Erythroblast (primary cell): ENCODE measurements at places on chromosomes 4 and X.

DNA sequence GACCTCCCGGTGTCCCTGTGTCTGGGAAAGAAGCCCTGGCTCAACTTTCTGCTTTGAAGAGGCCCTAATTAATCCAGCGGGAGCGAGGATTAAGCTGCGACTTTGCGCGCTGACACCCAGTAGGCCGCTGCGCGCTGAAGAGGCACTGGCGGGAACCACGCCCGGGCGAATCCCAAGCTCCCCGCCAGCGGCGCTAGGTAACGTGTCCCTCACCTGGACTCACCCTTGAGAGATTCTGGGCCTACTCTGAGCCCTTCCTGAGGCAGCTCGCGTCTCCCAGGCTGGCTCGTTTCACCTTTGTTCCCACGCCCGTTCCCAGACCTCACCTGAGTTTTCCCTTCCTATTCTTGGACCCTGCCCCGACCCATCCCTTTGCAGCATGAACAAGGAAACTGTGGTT, 616 bp upstream of the KLHL34 start:
- DNase-seq = no peak

GRCh38 chrX:154717824-154718223, 33.1 kb downstream of the GAB3 start:
- DNase-seq = peak; percentile 17

DNA sequence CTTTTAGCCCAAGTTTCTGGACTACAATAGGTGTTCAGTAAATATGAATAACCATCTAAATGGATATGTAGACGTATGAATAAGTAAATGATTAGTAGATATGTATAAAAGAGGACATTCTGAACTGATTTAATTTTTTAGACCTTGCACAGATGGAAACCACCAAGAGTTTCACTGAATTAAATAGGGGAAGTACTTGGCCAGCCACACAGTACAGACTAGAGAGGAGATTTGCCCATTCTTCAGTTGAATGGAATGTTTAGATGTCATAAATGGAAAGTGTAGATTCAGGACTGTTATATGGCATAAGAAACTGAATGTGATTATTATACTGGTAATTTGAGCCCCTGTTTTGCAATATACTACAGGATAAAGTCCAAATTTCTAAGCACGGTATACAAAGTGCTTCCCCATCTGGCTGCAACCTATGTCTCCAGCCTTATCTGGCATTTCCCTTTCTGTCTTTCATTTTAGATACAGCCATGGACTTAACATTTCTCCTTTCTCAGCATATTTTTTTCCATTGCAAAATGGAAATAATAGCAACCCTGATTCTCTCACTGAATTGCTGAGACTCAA, 137.8 kb upstream of the HS3ST1 start:
- no peak for DNase-seq

- DNase-seq = no peak
Measured at GRCh38 chr4:659851-660250, 14.2 kb downstream of the ATP5ME start.

DNA sequence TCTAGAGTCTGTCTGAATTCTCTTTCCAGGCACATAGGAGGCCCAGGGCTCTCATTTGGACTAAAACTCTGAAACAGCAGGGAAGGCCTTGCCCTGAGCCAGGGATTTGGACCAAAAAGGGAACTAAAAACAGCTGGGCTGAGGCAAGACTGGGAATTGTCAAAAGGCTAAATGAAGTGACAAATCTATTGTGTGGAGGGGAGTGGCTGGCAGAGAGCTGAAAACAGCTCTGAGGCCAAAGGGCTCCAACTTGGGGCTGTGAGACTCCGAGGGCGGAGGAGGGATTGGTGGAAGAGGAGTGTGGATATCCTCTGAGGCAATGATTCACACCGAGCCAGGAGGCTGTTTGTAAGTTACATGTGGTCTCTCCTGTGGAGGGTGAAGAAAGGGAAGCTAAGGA, 63.2 kb downstream of the PHEX start:
- no peak for DNase-seq

DNA sequence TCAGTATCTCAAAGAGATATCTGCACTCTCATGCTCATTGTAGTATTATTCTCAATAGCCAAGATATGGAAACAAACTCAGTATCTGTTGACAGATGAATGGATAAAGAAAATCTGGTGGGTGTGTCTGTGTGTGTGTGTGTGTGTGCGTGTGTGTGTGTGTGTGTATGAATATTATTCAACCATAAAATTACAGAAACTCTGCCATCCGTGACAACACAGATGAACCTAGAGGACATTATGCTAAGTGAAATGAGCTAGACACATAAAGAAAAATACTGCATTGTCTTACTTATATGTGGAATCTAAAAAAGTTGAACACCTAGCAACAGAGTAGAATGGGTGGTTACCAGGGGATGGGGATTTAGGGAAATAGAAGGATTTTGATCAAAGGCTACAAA, 13.2 kb downstream of the XKRX start:
- no peak for DNase-seq

GRCh38 chr4:152594978-152595925, 59.4 kb upstream of the FBXW7 start:
- DNase-seq = no peak

DNA sequence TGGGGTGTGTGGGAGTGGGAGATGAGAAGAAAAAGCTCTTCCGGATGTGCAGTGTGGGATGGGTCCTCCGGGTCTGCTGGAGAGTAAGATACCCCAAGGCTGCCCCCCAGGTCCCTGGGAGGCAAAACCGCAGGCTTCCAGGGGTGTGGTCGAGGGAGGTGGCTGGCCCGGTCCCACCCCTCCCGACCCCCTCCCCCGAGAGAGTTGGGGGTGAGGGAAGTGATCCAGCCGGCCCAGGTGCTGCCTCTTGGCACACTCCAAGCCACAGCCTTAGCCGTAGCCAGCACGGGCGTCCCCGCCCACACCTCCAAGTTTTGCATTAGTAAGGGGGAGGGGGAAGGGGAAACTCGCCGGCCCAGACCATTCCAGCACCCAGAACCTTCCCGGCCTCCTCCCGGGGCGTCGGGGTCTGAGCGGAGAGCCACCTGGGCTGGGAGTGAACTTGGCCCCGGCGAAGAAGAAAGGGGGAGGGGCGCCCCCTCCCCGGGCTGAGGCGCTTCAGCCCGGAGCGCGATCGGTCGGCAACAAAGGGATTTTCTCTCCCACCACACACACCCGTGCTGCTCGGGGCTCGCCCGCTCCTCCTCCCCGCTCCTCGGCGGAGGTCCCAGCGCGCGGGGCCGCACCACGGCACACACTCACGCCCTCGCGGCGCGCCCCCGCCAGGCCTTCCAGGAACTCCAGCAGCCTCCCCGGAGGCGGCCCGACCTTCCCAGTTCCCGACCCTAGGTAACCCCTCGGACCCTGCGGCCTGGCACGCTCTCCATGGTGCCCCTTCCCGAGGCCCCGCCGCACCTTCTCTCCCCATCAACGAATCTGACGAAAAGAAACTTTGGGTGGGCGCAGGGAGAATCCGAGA, 14.4 kb downstream of the BCOR start:
- peak; percentile 24 for DNase-seq

- no peak for DNase-seq
Measured at GRCh38 chr4:113773014-113773413, 11.5 kb upstream of the CAMK2D start.

DNA sequence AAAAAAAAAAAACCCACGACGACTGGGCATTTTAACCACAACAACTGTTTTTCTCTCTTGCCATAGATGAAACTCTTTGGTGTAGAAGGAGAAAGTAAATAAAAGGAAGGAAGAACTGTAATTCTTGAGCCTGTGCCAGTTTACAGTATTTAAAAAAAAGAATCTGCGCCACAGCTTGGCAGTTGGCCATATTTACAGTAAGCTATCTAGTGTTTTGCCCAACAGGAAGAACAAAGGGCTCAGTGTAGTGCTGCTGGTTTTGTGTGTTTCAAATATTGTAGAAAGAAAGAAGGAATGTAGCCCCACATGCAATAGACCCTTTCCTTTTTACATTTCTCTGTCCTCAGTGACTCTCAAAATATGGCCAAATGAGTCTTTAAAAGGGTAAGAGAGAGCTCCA, 66.1 kb downstream of the NR3C2 start:
- no peak for DNase-seq

- peak; percentile 51 for DNase-seq
Measured at GRCh38 chrX:10615931-10616774, 4.2 kb downstream of the MID1 start.

DNA sequence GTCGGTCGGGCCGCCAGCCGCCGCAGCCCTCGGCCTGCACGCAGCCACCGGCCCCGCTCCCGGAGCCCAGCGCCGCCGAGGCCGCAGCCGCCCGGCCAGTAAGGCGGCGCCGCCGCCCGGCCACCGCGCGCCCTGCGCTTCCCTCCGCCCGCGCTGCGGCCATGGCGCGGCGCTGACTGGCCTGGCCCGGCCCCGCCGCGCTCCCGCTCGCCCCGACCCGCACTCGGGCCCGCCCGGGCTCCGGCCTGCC, 213 bp downstream of the NFKB1 start:
- peak; percentile 83 for DNase-seq

DNA sequence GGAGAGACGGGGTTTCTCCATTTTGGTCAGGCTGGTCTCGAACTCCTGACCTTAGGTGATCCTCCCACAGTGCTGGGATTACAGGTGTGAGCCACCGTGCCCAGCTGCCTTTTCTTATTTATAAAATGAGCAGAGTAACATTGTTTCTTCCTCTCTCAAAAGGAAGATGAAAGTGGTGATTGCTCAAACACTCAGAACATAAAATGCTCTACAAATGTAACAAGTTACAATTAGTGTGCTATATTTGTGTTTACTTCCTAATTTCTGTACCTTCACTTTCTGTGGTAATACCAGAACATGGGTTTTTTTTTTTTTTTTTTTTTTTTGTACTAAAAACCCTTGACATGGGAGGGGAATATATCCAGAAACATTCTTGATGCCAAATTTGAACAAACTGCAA, 197.9 kb downstream of the MGST2 start:
- no peak for DNase-seq

DNA sequence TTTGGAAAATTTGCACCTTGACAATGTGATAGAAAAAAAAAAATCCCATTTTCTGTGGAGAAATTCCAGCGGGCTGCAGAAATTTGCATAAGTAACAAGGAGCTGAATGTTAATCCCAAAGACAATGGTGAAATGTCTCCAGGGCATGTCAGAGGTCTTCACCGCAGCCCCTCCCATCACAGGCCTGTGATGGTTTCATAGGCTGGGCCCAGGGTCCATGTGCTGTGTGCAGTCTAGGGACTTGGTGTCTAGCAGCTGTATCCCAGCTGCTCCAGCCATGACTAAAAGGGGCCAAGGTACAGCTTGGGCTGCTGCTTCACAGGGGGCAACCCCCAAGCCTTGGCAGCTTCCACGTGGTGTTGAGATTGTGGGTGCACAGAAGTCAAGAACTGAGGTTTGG, 85.2 kb downstream of the ADGRA3 start:
- no peak for DNase-seq

GRCh38 chrX:41921492-41922430, 1.6 kb downstream of the CASK start:
- DNase-seq = peak; percentile 23

DNA sequence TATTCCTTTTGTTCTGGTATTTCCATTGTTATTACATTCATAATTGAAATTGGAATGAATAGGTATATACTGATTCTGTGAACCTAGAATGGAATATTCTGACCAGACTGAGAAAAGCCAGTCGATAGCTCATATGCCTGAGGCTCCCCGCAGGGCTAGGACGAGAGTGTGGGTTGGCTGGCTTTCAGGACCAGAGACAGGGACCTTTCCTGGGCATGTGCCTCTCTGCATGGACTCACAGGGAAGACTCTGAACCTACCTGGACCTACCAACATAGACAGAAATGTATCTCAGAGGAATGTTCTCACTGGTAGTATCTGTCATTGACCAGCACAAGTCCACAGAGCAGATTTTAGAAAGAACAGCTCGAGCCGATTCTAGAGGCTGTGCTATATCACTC, 214.6 kb downstream of the FRMPD4 start:
- no peak for DNase-seq

GRCh38 chr4:174808836-174809235, 20.2 kb downstream of the GLRA3 start:
- DNase-seq = no peak

DNA sequence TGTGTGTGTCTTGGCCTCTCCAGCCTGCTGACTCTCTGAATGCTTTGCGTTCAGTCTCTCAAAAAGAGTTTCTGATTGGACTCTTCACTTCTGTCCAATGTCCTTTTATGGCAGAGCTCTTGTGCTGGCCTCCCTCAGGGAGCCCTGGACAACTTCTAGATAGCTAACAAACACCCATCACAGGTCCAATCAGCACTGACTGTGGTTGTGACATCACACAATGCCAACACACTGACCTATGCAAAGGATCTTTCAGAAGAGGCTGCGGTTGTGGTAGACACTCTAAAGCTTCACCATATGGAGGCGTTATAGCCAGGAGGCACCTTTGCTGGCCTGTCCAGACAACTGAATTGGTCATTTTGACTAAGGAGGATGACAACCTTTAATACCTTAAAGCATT, 53.8 kb upstream of the LSM6 start:
- DNase-seq = no peak

- DNase-seq = no peak
Measured at GRCh38 chrX:10904220-10904619, 206.9 kb upstream of the HCCS start.

DNA sequence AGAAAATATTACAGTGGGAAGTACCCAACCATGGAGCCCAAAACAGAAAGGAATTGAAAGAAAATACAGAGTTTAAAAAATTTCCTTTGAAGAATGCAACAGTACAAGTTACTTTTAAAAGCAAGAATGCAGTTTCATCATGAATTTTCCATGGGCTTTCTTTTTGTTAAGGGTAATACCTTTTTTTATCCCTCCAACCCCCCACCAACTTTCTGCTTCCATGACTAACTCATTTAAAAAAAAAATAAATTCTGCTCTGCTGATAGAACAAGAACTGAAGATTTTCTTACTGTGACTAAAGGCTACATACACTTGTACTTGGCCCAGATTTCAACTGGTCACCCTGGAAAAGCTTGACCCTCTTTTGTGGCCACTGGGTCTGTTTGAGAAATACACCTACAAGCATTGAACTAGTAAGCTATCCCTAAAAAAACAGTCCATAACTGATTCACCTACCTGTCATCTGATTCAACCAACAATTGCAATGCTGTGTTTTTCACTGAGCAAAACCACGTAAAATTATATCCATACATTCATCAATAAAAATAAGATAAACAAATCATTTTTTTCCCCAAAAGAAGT, 214.2 kb downstream of the NSUN7 start:
- no peak for DNase-seq

DNA sequence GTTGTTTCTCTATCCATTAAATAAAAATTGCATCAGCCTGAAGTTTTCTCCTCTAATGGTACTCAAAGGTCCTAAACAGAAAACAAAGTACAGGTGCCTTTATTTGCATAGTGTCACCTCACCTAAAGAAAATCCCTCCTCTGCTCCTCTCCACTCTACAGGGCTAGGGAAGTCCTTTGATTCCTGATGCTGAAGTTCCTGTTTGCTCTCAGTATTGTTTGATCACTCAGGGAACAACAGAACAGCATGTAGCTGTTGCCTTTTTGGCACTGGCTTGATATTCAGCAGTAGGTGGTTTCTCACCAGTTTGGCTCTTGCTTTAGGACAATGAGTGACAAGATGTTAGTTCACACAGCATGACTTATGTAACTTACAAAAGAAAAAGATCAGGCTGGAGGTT, 156.2 kb upstream of the SLC7A11 start:
- DNase-seq = no peak
